ENCODE measurements at places on chromosomes 11 and 22.

DNA sequence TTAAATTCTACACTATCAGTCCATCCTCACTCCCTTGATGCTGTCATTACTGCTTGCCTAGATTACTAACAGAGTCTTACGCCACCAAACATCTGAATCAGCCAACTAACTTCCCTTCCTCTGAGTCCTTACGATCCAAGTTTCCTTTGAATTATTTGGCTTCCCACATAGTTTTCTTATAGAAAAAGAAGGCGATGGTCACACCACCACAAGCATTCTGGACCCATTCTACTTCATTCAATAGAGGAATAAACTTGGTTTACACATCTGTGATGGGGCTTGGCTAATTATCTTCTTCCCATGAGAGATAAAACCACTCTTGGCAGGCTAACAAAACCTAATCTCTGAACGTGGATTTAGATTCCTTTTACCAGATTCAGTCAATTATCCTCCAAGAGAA is 35.0 kb downstream of the INTS4 start:
- no peak for DNase-seq

GRCh38 chr11:118791111-118791960 is at the start of gene DDX6:
Gene DDX6 (minus strand): TSS chr11:118791164. CDS start chr11:118786251, 4,913 bp downstream.
- DNase-seq: peak; percentile 76

- no peak for DNase-seq
These were observed 54.8 kb downstream of the IGSF9B start for GRCh38 chr11:133901999-133902398.

DNA sequence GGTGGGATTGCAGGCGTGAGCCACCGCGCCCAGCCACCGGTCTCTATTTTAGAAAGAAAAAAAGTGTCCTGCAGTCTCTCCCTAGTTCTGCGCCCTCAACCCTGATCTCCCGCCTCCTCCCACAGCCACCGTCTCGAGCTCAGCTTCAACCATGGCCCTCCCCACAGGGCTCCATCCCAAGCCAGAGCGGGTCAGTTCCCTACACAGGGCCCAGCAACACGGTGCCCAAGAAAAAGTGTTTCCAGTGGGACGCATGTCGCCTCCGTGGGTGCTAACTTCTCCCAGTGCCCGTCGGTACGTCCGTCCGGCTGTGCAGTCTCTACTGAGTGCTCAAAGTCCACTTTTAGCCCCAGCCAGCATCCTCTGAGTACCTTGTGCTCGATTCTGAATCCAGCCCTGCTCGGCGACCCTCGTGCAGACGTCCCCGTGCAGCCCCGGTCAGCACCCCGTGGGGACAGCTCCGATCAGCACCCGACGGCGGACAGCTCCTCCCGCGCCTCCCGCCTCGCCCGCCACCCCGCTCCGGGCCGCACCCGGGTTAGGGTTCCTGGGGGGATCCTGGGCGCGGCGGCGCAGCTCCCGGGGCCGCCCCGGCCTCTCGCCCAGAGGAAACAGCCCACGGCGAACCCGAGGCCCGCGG is 657 bp upstream of the MAPK8IP2 start:
- peak; percentile 82 for DNase-seq

DNA sequence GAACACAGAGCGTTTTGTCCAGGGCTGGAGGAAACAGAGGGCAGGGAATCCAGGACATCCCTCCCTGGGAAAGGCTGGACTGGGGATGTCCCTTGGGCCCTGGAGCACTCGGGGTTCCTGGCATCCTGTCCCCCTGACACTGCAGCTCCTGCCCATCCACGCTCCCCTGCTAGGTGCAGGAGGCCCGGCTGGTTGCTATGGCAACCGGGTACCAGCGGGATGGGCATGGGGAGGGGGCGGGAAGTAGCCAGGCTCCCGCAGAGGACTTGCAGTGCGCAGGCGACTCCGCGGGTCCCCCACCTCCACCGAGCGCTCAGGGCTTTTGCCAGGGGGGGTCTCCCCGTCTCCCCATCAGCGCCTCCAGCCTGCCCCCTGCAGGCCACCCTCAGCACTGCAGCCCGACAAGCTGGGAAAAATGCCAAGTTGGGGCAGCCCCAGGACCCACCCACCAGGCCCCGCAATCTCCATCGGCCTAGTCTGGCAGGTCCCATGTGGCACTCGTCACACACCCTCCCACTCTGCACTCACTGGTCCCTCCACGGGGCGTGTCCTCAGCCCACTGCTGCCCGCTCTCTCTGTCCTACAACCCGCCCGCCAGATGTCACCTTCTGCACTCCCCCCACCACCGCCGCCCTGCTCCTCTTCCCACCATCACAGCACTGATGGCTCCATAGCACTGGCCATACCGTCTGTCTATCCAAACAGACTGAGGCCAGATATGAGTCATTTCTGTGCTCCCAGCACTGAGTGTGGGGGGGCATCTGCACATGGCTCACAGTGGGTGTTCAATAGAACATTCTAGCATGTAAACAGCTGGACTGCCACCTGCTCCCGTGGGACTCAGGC is 31.5 kb downstream of the KIAA0930 start:
- no peak for DNase-seq

DNA sequence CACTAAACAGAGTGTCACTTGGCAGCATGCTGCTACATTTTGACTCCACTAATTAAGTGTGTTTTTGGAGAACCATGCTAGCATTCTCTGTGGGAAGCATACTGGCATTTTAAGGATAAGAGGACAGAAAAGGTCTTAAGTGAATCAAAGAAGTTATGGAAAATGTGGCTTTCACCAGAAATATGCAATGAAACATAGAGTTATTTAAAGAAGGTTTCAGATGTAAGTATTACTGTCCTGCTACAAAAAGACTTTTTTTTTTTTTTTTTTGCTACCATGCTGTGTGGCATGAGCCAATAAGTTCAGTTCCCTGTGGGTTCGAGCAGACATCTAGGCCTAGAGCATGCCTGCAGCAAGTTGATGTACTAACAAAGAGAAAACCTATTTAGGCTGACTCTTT is 187.6 kb downstream of the MSANTD4 start:
- DNase-seq: no peak

GRCh38 chr11:1479006-1479677 is 7.4 kb downstream of the MOB2 start:
- no peak for DNase-seq

DNA sequence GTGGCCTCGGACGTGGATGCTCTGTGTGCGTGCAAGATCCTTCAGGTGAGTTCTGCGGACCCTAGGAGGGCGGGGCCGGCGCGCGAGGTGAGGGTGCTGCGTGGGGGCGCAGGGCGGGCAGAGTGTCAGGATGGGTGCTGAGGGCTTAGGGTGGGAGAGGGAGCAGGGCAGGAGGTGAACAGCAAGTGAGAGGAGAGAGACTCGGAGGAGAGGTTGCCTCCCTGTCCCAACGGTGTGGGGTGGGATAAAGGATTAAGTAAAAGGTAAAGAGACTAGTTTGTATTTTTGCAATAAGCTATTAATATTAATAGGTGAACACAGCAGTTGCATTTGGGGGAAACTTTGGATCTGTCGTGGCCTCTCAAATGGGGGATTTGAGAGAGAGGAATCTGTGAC is 451 bp downstream of the CDC45 start:
- no peak for DNase-seq

- no peak for DNase-seq
These were observed 238.1 kb upstream of the TENM4 start for GRCh38 chr11:79678780-79679452.

GRCh38 chr11:119316729-119317591 is at the start of gene MCAM:
Gene MCAM (minus strand): TSS chr11:119317130. CDS start chr11:119317101, 29 bp downstream.
- no peak for DNase-seq

GRCh38 chr11:86072211-86072610 is 3.3 kb upstream of the PICALM start:
- no peak for DNase-seq

DNA sequence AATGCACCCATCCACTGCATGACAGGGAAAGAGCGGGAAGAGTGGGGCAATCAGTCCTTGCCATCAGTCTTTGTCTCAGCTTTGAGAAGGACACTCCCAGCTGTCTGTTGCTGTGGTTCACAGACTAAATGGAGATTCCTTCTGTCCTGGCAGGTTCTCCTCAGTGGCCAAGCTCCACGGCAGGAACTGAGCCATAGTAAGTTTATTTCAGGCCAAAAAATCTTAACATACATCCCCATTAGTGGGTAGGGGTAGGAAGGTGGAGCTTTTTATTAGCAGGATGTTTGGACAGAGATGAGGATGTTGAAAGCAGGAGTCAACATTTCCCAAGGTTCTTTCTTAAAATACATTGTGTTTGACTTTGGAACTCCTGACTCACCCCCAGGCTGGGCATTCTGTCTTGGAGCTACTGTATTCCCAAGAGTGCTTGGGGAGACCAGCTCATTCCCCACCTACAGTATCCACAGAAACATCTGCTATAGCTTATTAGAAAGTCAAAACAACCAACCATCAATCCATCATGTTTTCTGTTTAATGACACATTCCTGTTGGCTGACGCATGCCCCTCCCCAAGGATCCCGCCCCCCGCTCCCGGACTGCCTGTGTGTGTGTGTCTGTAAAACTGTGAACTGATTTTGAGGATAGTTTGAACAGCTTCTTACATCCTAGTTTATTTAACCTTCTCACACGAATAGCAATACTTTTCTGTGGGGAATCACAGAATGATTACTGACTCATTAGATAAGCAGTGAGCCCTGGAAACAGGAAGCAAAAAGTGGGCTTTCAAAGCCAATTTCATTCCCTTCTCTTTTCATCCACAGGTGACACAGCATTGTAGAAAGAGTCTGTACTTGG is 109.5 kb downstream of the CCDC81 start:
- DNase-seq: no peak

GRCh38 chr11:88104408-88104807 is 70.8 kb downstream of the RAB38 start:
- no peak for DNase-seq

DNA sequence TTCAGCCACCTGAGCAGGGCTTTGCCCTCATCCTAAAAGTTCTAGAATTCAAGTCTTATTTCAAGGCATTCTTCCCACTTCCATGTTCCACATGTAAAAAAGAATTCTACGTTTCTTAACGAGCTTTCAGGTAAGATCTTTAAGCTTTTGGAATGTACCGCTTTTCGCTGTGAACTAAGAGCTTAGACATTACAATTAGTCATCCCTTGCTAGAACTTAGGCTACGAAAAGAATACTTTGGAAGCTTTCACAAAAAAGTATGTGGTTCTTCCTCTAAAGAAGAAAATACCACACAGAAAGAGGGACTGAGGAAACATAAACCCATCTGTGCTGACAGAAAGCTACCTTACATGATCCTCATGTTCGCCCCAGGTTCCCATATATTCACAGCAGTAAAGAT is 1.9 kb downstream of the NUMA1 start:
- DNase-seq: no peak

GRCh38 chr11:114132944-114133394 is 73.5 kb downstream of the ZBTB16 start:
- no peak for DNase-seq

DNA sequence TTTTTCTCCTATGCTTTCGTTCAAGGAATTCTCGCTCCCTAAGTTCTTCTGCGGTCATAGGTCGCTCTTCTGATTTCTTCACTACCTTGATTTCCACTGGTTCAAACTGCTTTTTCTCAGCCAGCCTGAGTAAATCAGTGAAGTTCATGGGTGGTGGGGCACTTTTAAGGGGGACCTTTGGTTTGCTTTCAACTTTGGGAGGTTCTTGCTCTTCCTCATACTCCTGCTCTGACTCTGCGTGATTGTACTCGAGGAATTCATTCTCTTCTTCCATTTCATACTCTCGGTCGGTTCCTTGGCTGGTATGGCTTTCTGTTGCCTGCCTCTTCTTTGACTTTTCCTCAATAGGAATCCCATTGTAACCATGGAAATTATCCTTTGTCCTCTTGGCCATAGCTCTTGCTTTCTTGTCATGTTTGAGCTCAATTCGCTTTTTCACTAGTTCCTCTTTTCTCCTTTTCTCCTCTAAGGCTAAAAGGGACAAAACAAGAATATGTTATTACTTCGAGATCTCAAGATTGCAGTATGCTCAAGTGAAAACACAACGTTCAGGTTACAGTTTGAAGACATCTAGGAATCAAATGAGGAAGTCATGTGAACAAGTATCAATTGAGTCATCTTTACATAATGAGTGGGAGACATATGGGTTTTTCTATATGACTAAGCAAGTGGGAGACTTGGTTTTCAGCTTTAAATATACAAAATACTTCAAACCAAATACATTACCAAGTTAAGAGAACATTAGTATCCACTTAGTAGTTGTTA is 16.2 kb downstream of the MISFA start:
- peak; percentile 39 for DNase-seq

DNA sequence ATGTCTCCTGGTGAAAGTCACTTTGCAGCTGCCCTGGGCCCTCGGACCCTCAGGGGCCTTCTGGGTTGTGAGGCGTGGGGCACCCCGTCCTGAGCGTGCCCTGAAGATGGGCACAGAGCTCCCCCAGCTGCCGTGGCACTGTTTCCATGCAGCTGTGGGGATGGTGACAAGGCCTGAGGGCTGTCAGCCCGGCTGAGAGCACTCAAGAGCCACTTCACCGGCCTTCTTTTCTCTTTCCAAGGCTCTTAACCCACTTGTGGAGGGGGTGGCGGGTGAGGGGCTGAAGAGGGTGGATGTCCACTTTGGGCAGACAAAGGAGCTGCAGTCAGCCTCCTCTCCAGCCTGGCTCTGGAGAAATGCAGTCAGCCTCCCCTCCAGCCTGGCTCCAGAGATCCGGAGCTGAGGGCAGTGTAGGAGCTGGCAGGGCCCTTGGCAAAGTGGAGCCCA is 239.5 kb downstream of the ST3GAL4 start:
- DNase-seq: no peak

DNA sequence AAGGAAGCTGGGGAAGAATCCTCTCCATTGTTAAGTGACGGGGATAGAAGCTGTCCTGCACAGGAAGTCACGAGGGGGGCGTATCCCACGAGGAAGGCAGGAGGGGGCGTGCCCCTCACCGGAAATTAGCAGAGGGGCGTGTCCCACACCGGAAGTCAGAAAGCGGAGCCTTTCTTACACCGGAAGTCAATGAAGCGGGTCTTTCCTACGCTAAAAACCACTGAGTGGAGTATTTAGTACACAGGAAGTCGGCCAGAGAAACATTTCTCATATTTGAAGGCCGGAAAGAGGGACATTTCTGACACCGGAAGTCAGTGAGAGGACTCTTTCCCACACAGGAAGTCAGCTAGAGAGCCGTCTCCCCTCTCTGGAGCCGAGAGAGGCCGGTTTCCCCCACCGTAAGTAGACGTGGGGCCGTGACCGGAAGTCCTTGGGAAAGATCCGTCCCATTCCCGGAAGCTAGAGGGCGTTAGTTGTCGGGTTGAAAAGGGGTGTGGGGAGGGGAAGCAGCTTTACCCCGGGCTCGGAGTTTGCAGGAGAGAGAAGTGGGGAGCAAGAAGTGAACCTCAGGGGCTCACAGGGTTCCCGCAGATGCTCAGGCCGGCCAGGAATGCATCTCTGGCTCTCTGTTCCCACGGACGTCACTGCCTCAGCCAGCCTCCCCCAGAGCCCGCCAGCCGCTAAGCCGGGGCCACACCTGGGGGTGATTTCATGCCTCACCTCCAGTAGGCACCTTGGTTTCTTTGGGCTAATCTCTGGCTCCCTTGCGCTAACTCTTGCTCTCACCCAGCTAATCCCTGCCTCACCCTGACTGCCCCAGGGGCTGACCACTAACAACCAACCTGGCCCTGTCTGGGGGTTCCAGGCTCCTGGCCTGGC is 15.4 kb downstream of the MIAT start:
- peak; percentile 71 for DNase-seq

Measured in GM12892 (cell line).